ENCODE measurements at places on chromosomes 1 and 21.

DNA sequence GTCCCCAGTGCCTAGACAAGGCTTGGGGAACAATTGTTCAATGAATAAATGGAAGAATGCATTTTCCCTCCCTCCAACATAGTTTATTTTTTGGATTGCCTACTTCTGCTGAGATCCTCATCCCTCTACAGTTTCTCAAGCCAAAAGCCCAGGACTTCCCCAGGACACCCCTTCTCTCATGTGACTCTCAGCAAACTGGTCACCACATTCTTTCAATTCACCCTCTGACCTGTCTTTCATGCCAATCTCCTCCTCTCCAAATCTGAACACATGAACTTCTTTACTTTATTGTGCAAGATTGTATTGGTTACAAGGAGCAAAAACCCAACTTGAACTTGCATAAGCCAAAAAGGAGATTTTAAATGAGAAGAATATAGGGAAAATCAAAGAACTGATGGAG lies 103.2 kb upstream of the JUN start:
- DNase-seq: no peak

GRCh38 chr21:45105906-45106485 lies 31.6 kb downstream of the ADARB1 start:
- DNase-seq: no peak

- no peak for DNase-seq
Observed at GRCh38 chr1:48499211-48499735, 27.3 kb upstream of the SPATA6 start.

DNA sequence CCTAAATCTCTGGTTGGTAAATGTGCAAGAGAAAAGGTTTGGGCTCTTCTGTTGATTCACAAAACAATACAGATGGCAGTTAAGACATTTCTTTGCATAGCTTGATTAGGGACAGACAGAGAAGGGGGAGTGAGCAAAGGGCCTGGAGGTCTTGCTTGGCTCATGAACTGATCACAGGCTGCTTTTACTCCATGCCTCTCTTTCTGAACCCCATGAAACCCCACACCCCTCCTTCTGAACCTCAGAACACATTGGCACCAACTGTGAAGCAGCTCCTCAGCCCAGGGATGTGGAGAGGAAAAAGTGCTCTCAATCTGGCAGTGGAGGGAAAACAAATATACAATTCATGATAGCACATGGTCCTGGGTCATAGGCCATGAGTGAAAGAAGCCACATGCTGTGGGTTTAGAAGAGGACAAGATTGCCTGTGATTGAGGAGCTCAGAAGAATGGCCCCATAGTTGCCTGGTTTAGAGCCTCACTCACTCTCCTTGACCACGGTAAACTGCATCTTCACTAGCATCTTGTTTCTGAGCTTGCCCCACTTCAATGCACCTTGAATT lies 111.6 kb upstream of the GADD45A start:
- DNase-seq: no peak

DNA sequence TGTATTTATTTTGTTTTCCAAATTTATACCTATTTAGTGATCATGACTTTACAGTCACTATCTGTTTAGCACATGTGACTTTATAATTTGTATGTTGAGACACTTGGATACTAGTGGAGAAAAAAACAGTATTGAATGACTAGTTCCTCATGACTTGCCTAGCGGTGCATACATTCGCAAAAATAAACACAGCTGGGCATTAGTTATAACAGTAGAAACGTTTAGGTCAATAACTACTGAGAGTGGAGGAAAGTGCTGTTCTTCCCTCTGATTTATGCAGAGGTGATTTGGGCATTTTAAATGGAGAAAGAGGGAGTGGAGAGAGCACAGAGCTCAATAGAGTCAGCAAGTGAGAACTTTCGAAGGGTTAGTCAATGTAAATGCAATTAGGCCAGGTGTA lies 1679.0 kb upstream of the B3GALT2 start:
- no peak for DNase-seq

DNA sequence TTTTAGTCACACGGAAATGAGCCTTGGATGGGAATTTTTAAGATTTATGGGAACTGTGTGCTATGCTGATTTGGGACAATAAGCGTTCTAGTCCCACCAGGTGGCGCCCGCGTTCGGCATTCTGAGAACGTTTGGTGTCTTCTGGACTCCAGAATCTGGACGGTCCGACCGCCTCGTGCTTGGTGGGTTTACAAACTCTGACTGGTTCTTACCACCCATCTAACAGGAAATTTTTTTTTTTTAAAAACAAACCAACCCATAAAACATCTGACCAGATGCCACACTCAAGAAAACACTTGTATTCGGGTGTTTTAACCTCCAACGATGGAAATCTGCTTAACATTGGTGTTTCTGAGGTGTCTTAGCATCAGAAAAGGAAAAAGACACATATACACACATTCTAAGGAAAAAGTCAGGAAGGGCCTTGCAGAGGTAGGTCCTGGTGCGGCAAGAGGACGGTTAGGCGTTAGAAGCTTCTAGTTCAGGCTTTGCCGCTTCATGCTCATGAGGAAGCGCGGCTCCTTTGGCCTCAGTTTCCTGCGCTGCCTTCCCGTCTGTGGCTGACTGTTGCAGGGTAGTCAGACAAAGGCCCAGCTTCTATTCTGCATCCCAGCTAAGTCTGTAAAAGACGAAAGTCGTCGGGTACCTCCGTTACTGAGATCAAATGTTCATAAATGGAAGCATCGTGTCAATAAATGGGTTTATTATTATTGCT lies 814 bp upstream of the DYRK3 start:
- peak; percentile 77 for DNase-seq

DNA sequence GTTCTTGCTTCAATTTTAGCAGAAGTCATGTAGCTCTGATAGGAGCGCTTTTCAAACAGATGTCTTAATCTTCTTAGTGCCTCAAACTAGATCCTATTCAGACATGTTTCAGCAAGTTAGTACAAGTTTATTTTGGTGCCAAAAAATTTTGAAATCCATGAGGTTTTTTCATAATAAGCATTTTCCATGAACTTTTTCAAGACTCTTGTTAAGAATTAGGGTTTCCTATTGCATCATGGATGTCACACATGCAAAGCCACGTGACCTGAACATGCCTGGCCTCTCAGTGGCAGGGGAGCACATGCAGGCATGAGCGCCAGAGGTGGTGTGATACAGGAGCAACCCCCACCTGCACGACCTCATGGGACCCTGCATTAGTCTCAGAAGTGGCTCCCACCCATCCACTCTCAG lies 67.6 kb downstream of the POFUT2 start:
- DNase-seq: no peak

DNA sequence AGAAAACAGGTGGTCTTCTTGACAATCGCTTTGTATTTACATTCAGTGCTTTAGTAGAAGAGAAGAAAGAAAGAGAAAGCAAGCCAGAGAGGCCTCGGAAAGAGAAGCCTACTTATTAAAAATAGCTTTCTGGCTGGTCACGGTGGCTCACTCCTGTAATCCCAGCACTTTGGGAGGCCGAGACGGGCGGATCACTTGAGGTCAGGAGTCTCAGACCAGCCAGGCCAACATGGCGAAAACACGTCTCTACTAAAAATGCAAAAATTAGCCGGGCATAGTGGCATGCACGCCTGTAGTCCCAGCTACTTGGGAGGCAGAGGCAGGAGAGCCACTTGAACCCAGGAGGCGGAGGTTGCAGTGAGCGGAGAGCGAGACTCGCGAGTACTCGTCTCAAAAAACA lies 1.8 kb upstream of the SLC19A2 start:
- DNase-seq: no peak

GRCh38 chr1:98420376-98421084 lies 241.0 kb upstream of the SNX7 start:
- no peak for DNase-seq

- no peak for DNase-seq
Observed at GRCh38 chr1:33143176-33143575, 38.7 kb downstream of the TRIM62 start.

DNA sequence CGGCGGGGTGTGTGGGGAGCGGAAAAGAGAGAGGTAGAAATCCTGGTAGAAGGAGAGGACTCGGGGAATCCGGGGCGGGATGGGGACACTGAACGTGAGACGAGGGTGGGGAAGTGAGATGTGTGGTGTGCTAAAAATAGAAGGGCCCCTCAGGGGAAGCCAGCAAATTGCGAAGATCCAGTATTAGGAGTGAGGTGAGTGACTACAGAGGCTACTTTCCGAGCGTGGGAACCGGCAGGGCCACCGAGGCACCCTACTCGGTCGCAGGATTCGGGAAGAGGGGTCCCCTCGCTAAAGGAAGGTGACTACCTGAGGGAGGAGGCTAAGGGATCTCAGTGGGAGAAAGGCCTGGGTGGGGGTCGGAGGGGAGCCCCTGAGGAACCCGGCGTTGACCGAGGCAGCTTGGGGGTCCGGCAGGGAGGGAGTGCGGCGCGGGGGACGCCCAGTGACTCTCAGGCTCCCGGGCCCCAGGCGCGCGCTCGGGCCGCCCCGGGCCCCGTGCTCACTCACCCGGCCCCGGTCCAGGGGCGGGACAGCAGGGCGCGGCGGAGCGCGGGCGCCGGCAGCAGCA lies 318 bp downstream of the ALDH4A1 start:
- no peak for DNase-seq

DNA sequence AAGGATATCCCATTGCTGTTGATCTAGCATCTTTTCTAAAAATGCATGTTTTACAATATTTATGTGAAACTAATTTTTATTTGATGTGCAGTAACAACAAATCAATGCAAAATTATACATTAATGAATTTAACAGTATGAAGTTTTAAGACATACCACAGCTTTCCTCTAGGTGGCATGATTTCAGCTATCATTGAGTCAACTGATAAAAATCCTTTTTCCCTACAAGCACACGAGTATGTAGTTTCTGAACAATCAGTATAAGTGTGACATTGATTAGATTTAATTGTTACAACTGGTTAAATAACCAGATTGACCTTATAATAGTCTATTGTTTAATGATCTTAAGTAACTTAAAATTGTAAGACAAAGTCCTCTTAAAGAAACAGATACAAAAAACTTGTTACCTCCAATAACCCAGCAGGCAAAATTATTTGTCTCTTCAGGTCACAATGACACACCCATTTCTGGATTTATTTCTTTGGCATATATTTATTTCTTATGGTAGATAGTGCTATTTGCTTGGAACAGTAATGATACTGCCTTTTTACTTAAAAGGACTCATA lies 5.8 kb upstream of the TGFB2 start:
- DNase-seq: no peak

- DNase-seq: no peak
Observed at GRCh38 chr1:45883658-45884057, 80.2 kb downstream of the MAST2 start.

GRCh38 chr1:94772230-94772641 lies 47.9 kb upstream of the SLC44A3 start:
- no peak for DNase-seq

DNA sequence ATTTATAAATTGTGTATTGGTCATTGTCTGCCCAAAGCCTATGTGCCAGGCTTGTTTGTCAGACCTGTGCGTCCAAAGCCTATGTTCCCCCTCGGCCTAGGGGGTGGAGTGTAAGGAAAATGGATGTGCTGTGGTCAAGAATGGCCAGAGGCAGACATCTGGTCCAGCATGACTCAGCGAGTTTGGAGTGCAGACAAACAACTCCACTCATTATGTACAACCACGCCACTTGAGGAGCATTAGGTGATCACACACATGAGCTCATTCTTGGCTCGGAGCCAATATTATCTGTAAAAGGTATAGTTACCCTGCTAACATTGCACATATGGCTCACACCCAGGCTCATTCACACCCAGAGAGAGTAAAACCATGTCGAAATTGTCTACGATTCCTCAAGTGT lies 1047.6 kb upstream of the ADGRL4 start:
- DNase-seq: no peak

DNA sequence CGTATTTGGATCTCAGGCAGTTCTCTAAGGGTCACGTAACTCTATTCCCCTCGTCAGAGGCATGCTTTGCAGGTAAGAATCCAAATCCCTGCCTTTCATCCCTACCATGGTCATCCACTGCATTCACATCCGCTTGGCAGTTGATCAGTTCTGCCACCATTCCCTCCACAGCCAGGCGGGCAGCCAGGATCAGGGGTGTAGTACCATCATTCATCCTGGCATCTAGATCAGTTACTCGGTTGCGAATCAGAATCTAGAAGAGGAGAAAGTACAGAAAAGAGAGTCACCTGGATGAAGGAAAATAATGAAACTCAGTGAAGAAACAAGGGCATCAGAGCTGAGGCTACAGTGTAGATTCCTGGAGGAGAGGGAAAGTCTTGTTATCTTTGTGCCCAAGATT lies 22.0 kb upstream of the ADAM30 start:
- DNase-seq: no peak

DNA sequence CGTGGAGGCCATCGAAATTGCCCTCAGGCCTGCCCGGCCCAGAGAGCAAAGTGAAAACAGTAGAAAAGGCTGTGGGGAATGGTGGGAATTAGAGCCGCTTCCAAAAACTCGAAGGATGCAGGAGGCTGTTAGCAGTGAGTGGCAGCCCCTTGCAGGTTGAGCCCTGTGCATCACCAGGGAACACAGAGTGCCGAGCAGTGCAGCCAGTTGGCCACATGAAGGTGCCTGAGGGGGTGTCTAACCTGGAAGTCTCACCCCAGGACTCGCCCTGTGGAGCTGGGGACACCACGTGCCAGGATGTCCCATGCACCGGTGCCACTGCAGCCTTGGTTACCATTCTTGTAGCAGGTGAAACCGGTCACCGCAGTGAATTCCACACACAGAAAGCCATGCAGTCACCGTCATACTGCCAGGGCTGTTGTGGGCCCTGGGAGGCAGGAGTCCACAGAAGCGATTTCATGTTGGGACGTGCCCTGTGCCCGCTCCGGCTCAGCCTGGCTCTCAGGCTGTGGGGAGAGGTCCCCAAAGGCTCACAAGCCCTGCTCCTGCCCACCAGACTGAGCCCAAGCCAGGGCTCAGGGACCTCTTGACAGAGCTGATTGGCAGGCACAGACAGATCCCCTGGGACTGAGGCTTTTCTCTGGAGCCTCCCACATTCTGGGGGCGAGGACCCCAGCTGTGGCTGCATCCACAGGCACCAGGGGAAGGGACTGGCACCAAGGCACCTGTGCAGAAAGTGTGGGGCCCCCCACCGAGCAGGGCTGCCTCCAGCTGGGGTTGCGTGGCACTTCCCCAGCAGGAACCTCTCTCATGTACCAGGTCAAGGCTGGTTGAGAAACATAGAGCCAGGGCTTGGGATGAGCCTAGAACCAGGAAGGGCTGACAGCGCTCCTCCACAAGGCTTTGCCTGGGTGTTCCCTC lies 16.7 kb upstream of the ACTRT2 start:
- DNase-seq: peak; percentile 11

GRCh38 chr21:38181096-38181495 lies 75.7 kb upstream of the KCNJ15 start:
- no peak for DNase-seq
